ENCODE measurements at places on chromosomes 5 and 9.

DNA sequence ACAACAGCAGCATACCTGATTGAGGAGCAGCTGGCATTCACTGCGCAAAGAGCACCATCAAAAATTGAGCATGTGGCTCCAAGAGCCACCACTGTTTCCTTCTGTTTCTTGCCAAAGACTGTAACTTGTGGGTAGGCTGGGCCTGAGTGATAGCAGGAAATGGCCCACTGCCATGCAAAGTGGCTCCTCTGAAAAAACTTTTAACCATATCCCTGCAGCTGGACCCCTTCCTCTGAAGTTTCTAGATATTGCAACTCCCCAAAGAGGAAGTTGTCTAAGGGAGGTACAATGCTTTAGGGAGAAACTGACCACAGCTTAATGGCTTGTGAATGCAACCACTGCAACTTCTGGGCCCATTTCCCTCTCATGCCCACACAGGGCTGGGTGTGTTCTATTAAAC, 355.4 kb upstream of the PDE4D start:
- no peak for DNase-seq

DNA sequence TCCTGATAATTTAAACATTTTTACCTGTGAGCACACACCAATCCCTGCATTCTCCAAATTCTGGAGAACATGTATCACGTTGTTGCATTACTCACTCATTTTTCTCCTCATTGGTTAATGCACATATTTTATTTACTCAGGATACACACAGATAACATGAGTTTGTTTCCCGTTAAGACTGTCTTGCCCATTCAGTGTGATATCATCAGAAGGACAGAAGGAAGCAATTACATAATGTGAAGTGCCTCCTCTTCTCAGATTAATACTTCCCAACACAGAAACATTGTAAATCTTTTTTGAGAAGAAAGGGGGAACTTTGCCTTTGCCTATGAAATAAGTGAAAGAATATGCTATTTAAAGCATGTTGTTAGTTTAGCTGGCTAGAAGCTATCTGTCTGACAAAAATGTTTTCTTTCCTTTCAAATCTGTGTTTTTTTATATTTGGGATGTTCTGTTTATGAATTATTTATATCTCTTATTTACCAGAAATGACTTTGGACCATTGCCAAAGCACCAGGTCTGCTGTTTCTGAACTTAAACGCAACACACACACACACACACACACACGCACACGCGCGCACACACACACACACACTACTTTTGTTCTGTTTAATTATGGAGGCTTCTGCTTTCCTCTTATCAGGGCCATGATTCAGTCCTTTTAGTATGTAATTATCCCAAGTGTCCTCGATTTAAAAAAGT, 186.5 kb downstream of the CHSY3 start:
- DNase-seq = no peak

GRCh38 chr9:133763272-133764183, 25.4 kb upstream of the SARDH start:
- peak; percentile 19 for DNase-seq

- DNase-seq = no peak
These were observed 63.1 kb downstream of the GNAQ start for GRCh38 chr9:77968506-77968905.

DNA sequence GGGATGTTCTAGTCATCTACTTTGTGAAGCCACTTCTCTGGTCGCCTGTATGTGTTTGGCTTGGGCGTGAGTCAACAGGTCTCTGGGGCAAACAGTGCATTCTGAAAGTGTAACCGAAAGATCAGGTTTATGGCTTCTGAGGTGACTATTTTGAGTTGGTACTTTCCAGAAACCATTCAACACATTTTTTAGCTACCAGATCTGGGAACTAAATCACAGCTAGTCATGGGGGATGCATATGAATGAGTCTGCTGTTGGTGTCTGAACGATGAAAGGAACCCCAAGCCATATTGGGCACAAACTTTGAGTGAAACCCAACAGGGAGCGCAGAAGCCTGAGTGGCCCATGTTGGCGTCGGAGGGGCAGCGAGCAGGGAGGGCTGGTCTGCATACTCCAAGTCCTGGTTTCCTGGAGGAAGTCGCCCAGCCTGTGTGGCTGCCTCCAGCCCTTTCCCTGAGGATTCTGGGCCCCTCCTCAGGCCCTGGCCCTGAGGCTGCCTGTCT, 35.3 kb downstream of the UBE2QL1 start:
- no peak for DNase-seq

DNA sequence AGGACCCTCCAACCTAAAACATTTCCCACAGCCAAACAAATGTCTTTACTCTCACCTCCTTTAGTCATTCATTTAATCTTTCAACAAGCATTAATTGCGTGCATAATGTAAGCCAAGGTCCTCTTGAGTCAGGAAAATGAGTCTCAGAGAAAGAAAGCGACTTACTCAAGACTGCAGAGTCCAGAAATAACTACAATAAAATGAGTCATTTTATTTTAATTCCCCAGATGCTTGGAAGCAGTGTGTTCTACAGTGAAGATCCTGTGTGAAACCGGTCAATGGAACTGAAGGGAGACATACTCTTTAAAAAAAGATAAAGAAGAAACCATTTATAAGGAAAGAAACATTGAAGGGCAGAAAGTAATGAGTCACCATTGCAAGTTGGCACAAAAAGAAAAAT, 513.7 kb downstream of the CDK5RAP2 start:
- peak; percentile 6 for DNase-seq

DNA sequence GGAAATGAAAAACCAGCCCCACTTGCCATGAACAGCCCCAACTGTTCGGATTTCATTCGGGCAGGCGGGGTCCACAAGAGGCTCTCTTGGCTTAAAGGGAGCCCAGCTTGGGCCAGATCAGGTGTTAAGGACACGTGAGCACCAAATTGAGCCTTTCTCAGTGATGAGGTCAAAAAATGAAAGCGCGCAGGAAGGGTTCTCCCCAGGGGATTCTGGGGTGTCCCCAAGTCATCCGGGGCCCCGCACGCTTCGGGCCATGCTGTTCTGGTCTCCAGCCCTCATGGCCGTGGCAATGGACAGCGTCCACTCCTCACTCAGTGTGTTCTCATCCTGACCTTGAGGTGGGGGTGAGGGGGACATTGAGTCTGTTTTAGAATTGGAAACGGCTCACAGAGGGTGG, 10.9 kb downstream of the AK1 start:
- no peak for DNase-seq

- DNase-seq = no peak
These were observed 3.3 kb downstream of the TLX3 start for GRCh38 chr5:171312129-171312974.

DNA sequence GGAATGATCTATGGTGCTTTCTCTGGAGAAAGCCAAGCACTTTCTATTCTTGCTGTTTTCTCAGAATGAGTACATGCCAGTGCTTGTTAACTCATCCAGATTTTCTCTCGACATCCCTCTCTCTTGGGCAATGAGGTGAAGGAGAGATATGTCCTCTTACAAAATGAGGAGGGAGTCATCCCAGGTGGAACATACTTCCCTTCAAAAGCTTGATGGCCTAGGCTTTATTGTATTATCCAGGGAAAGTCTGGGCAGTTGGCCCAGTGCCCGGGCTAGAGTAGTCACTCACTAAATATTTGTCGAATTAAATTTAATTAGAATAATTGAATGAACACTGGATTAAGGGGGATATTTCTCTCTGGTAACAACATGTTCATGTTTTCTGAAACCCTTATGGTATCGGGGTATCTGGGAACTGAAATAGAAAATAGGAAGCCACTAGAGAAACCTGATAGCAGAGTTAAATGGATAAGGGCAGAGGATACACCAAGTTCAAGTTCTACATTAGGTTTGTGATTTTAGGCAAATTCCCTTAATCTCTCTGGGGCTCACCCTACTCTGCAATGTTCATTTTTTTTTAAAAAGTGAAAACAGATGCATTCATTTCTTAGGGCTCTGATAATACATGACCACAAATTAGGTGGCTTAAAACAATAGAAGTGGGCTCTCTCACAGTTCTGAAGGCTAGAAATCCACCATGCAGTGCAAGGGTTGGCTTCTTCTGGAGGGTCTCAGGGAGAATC, 99.6 kb downstream of the LIFR start:
- DNase-seq = peak; percentile 64

- peak; percentile 31 for DNase-seq
These were observed 136.1 kb upstream of the ANKH start for GRCh38 chr5:15007646-15008045.

- no peak for DNase-seq
These were observed 51.2 kb upstream of the CDK20 start for GRCh38 chr9:88025411-88026117.

GRCh38 chr9:129637673-129638439, 4.1 kb downstream of the ASB6 start:
- DNase-seq = no peak

GRCh38 chr9:30035761-30036160, 2348.7 kb upstream of the ACO1 start:
- DNase-seq = no peak

DNA sequence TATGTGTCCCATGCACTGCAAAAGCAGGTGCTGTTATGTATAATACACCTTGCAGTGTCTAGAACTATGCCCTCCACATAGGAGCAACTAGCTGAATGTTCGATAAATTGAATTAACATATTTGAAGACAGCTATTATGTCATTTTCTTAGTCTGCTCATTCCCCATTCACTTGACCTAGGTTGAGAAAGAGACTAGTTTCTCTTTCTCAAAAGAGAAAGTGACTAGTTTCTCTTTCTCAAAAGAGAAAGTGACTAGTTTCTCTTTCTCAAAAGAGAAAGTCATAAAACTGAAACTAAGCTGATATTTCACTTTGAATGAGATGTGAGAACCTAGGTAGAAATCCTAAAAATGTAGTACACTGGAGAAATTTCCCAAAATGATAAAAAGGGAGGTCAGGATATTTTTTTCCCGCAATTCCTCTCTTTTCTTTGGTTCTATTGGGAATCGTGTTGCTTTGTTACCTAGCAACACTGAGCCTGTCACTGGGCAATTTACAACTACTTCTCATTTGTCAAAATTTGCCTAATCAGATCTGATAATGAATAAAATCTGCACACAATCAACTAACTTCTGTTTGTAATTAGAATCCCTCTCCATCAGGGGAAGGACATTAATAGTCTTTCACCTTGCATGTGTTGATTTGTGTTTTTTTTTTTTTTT, 132.0 kb upstream of the GRIA1 start:
- no peak for DNase-seq

GRCh38 chr9:85431339-85432102, 310.2 kb downstream of the AGTPBP1 start:
- DNase-seq = peak; percentile 43

GRCh38 chr9:75891277-75891741, 836 bp downstream of the PCSK5 start:
- peak; percentile 33 for DNase-seq

DNA sequence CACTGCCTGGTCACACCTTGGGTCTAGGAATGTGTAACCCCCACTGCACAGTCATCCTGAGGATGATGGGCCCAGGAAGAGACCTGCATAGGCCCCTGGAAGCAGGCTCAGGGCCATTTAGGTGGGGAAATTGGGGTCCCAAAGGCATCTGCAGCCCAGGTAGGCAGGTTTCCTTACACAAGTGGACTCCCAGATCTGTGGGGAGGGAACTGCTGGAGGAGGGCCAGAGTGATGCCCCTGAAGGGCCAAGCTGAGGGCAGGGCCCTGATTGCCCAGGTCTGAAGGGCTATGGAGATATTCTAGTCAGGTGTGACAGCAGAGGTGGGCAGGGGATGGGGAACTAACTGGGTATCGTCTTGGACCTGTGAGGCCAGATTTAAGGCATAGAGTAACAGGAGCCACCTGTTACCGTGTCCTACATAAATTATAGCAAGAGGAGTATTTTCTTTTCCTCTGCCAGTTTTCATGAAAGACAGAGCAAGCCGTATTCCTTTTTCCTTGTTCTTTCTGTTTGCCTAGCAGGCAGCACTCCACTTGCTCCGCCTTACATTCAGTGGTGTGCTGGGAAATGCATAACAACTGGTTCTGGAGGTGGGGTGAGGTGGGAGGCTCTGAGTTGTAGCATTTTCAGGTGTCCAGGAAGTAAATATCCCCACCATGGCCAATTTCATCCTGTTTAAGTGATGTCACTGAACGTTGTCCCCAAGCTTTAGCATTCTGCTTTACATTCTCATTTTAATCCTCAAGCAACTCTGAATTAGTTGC, 41.3 kb downstream of the PPARGC1B start:
- DNase-seq = no peak

DNA sequence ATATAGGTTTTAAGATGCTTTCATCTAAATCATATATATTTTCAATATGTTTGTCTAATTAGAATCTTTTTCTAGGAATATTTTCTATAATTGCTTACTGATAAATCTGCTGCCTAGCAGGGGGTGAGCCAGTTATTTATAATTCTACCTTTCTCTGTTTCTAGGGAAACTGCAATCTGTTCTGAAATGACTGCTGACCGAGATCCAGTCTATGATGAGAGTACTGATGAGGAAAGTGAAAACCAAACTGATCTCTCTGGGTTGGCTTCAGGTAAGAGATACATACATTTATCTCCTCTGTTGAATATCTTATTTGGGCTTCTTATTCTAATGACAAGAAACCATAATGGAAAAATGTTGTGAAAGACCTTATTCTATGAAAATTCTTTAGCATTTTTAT, 127.3 kb downstream of the XRCC4 start:
- no peak for DNase-seq

- DNase-seq = no peak
These were observed 5.7 kb downstream of the SDHA start for GRCh38 chr5:223791-224190.

GRCh38 chr9:7186175-7186574, 428.4 kb downstream of the KDM4C start:
- peak; percentile 25 for DNase-seq

GRCh38 chr9:38107811-38108304, 38.8 kb upstream of the SHB start:
- DNase-seq = no peak

GRCh38 chr9:83185488-83186154, 122.7 kb upstream of the RASEF start:
- no peak for DNase-seq

DNA sequence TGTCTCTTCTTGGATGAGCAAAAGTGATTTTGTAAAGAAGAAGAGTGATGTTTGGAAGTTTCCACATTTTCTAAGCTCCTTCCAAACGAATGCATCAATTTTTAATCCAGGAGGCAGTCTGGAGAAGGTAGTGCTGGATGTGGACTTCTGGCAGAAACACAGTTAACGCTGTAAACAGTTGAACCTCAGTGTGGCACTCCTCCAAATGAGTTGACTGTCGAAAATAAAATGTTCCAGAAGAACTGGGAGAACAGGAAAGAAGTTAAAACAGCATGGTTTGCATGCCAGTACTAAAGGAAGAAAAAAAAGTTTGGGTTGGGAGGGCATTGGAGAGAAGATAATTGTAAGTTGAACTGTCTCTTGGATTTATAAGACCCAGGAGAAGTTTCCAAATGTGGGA, 6.5 kb downstream of the ZNF462 start:
- DNase-seq = no peak

- peak; percentile 72 for DNase-seq
These were observed 18.9 kb downstream of the SLC22A5 start for GRCh38 chr5:132388244-132389050.

DNA sequence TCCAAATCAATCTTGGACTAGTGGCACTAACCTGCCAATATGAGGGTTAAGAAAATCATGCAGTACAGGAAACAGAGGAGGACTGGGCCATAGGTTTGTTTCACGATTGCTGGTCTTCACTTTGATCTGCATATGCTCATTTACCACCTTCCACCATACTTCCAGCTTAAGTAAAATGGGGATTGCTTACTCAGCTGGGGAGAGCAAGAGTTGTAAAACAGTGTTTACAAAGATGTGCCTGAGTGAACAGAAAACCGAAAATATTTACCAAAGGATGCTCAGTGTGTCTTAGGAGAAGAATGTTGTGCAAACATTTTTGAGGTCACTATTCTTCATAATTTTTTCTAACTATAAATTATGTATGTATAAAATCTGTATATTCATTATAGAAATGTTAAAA, 65.1 kb upstream of the DNAH5 start:
- DNase-seq = no peak

All from fibroblast of skin of right biceps (primary cell).